ENCODE measurements at places on chromosomes 2 and 18.

DNA sequence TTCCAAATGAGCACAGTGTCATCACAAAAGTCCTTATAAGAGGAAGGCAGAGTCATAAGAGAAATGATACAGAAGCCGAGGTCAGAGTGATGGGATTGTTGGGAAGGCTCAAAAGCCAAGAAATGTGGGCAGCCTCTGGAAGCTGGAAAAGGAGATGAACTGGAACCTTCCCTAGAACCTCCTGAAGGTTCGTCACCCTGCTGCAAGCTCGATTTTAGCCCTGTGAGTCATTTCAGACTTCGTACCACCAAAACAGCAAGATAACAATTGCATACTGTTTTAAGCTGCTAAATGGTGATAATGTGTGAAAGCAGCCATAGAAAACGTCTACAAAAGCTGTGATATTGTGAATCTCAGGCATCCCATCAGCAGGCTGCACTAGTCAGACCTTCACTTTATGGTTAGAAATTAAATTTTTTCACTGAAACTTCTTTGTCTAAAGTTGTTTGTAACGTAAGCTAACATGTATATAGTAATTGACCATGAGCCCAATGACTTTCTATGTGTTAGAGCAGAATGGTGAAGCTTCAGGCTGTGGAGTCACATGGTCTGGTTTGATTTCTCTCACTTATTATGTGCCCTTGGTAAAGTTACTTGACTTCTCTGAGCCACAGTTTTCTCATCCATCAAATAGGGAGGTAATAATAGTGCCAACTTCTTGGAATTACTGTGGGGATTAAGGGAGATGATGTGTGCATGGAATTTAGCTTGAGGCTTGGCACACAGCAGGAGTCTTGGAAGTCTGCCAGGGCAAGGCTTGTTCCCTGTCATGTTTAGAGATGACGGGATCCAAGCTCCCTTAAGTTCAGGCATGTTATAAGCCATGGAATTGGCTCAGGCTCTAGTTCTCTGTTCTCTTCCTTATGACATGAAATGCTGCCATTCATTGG lies 132.0 kb upstream of the CCDC195 start:
- DNase-seq, result no peak

DNA sequence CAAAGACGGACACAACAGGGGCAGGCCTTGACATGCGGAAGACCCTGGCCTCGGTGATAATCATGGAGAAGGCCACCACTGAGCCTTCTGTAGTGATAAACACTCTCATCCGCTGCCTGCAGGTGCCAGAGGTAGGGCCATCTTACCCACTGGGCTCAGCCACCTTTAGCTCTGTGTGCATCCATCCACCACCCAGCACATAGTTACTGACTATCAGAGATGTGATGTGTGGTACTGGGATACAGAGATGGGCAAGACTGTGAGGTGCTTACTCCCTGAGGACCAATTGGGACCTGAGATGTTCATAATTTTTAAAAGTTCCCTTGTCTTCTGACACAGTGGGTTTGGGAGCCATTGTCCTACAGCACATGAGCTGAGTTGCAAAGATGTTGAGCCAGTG lies 1.6 kb downstream of the MROH2A start:
- DNase-seq, result no peak

DNA sequence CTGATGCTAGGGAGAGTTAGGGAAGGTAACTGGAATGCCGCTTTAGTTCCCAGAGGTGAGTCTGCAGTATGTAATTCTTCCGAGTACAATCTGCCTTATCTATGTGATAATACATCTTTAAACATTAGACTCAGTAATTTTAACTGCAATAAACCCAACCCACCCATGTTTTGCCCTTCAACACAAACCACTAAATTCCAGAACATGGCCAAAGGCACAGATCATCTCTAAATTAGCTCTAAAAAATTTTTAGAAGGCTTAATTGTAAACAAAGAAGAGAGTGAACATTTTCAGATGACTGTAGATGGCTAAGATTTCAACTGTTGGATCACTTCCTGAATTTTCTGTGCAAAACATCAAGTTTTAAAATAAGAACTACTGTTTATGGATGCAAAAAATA lies 488.7 kb upstream of the ID2 start:
- DNase-seq, result no peak

DNA sequence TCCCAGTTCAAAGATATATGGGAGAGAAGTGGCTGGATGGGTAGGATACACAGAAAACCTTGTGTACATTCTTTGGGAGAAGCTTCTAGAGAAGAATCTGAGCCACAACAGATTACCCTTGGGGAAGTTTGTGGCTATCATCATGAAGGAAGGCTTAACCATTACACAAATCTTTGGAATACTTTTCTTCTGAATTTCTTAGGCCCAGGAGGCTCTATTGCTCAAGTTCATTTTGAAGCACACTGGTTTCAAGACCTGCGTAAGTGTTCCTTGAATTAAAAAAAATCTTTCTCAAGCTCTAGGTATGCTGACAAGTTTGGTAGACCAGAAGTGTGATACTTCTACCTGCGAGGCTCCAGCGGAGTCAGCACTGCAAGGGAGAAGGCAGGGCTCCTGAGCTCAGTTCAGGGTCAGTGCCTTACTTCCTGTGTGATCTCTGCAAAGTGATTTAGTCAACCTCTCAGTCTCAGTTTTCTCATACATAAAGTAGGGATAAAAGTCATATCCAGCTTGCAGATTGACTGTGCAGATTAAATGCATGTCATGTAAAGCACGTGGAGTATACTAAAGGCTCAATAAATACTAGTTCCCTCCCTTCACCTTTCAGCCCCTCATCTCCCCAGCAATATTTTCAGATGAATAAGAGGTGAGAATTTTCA lies 438.6 kb downstream of the DLGAP1 start:
- DNase-seq, result no peak

GRCh38 chr2:84556190-84556589 lies 39.9 kb downstream of the DNAH6 start:
- DNase-seq, result no peak

DNA sequence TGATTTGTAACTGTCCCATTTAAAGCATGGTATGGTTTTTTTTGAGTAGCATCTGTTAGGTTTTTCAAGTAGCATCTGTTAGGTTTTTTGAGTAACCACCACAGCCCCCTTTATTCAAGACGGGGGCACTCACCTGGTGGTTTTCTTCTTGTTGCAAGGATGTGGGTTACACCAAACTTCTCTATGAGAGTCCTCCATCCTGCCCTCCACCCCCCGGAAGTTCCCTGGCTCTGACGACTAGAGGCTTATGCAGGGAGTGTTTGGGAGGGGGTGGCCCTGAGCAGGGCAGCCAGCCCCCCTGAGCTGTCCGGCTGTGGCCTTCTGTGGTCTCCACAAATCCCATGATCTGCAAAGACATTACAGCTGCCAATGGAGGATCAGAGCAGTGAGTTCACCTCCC lies 39.3 kb downstream of the MTCL1 start:
- DNase-seq, result no peak

DNA sequence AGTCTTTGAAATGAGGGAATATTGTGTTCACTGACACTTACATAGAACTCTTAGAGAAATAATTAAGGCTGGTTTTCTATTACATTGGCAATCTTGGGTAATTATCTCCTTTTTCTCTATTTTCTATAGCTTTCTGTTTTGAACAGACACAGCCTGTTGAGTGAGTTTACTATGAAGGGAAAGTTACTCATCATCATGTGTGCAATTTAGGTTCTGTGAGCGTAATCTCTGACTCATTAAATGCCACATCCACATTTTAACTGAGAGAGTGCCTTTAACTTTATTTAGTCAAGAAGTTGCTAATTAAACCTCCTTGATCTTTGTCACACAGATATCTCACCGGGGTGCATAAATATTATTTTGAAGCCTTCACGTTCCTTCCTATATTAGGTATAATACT lies 174.0 kb upstream of the SLC8A1 start:
- no peak for DNase-seq

GRCh38 chr2:150169237-150169629 lies 318.2 kb downstream of the RND3 start:
- DNase-seq, result peak; percentile 72

DNA sequence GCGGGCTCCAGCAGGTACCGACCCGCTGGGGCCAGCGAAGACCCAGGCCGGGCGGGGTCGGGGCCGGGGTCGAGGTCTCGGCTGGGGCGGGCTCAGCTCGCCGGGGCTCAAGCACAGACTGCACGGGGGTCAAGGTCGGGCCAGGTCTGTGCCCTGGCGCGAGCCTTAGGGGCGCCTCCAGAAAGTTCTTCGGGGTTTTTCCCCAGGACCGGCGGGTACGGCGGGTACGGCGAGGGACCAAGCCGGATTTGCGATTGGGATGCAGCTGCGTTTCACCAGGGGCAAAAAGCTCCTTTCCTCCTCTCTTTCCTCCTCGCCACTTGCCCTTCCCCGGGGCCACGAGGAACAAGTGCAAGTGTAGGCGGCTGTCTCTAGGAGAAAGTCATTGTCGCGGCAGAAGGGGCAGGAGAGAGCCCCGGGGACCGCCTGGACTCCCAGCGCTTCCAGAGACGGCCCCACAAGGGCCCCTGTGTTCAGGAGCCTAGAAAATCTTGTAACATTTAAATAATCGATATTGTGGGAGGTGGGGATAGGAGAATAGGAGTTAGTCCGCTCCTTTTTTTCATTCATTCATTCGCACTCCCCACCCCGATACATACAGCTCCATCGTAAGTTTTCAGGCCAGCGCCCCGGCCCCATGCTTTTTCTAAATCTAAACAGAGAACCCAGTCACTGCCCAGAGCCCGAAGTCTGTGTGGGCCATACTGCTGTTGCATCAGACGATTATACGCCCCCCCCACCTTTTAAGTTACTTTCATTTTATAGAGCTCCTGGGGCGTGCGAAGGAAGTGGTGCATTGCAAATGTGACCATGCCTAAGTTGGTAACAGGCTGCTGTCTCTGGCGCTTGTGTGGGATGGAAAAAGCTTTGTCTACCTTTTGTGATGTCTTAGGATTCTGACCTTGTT lies 679 bp downstream of the PMAIP1 start:
- DNase-seq, result no peak

GRCh38 chr18:30971338-30971956 lies 71.1 kb downstream of the DSC3 start:
- DNase-seq, result no peak
